Mesenchymal stem cell (in vitro differentiated cells and primary cell): ENCODE measurements at places on chromosomes 4 and X.
A peak's percentile ranks its signal among the peaks of the same experiment; 100 is the strongest.

GRCh38 chrX:124257924-124258702 is 74.3 kb upstream of the TEX13D start:
- H3K27me3 ChIP-seq: no peaks in the 10 kb centered on the region
- H3K4me1 ChIP-seq: no peaks in the 10 kb centered on the region
- H3K36me3 ChIP-seq: no peaks in the 10 kb centered on the region
- DNase-seq: no peak
- H3K4me3 ChIP-seq: no peak overlapping the region
- no peak overlapping the region for H3K27ac ChIP-seq

DNA sequence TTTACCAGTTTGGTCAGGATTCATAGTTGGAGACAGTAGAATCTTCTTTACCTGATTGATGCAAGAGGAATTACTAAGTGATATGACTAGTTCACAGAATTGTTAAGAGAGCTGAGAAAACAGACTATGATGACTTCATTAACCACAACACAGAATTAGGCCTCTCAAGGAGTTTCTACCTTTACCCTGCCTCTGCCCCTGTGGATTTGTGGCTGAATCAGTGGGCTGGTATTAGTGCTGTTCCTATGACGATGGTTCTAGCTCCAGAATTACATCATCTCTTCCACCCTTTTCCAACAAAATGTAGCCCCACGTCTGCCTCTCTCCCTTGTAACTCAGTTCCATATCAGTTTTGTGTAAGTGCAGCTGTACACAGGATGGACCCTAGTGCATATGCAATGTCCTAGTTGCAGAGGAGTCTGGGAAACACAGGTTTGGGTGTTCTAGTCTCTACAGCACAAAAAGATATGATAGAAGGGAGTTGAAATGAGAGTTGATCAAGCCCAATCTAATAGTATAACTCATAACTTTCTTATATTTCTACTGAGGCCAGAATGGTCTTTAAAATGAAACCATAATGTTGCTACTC is 99.3 kb downstream of the ANXA5 start:
- H3K4me1 ChIP-seq: peaks cover 5% of the 10 kb centered on the region
- no peak overlapping the region for H3K4me3 ChIP-seq
- no peak overlapping the region for H3K27ac ChIP-seq
- no peak for DNase-seq
- H3K27me3 ChIP-seq: no peaks in the 10 kb centered on the region

- H3K4me3 ChIP-seq: no peak overlapping the region
- DNase-seq: no peak
- H3K4me1 ChIP-seq: no peaks in the 10 kb centered on the region
- no peaks in the 10 kb centered on the region for H3K36me3 ChIP-seq
- H3K27ac ChIP-seq: no peak overlapping the region
Observed at GRCh38 chr4:154119317-154119716, 330.4 kb upstream of the SFRP2 start.

DNA sequence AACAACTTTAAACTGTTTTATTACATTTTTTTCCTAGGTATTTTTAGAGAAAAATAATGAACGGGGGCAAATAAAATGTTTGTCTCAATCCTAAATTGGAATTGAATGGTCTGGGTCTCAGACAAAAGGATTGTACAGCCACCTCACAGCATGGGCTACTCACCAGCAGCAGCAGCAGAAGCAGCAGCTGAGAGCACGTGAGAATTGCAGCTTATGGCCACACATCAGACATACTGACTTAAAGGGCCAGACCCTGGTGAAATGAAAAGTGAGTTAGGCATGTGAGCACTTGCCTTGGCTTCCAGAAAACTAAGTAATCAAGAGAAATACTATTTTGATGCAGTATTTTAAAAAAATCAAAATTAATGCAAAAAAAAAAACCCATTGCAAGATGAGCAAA is 56.6 kb downstream of the AASDH start:
- no peak overlapping the region for H3K4me3 ChIP-seq
- H3K27me3 ChIP-seq: no peaks in the 10 kb centered on the region
- H3K27ac ChIP-seq: no peak overlapping the region
- peaks cover 2% of the 10 kb centered on the region for H3K4me1 ChIP-seq
- peak; percentile 11 for DNase-seq

GRCh38 chr4:6492027-6492590 is 19.7 kb upstream of the PPP2R2C start:
- no peaks in the 10 kb centered on the region for H3K4me1 ChIP-seq
- H3K27ac ChIP-seq: no peak overlapping the region
- no peak for DNase-seq
- no peaks in the 10 kb centered on the region for H3K36me3 ChIP-seq
- no peak overlapping the region for H3K4me3 ChIP-seq

GRCh38 chrX:97843200-97843811 is 959.6 kb downstream of the RPA4 start:
- H3K4me1 ChIP-seq: no peaks in the 10 kb centered on the region
- H3K27ac ChIP-seq: no peak overlapping the region
- H3K4me3 ChIP-seq: no peak overlapping the region
- no peak for DNase-seq

- H3K27me3 ChIP-seq: peaks cover 3% of the 10 kb centered on the region
- no peaks in the 10 kb centered on the region for H3K4me1 ChIP-seq
- H3K36me3 ChIP-seq: no peaks in the 10 kb centered on the region
- no peak overlapping the region for H3K27ac ChIP-seq
- no peak overlapping the region for H3K4me3 ChIP-seq
Observed at GRCh38 chr4:89914609-89915550, 20.2 kb downstream of the MMRN1 start.

- no peak overlapping the region for H3K4me3 ChIP-seq
- peak; percentile 12 for DNase-seq
- H3K27me3 ChIP-seq: peaks cover 33% of the 10 kb centered on the region
- no peaks in the 10 kb centered on the region for H3K4me1 ChIP-seq
Observed at GRCh38 chrX:39152106-39152649, 350.9 kb downstream of the MID1IP1 start.

DNA sequence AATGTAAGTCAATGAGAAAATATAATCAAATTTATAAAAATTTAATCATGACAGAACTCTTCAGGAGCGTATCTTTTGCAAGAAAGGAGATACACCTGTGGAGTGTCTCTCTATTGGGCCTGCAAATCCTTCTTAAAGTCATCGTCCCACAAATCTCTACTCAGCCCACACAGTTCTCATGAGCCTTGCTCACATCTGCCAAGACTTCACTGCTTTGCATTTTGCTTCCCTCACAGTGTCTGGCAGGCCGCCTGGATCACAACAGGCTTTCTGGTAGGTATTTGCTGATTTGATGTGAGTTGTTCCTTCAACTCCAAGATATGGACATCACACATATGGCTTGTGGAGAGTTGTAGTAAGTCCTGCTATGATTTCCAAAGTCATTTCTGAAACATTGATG is 183.1 kb upstream of the ARX start:
- DNase-seq: no peak
- H3K27me3 ChIP-seq: no peaks in the 10 kb centered on the region
- no peaks in the 10 kb centered on the region for H3K36me3 ChIP-seq
- H3K27ac ChIP-seq: no peak overlapping the region

GRCh38 chr4:147739239-147739823 is 7.4 kb downstream of the ARHGAP10 start:
- no peaks in the 10 kb centered on the region for H3K36me3 ChIP-seq
- H3K4me1 ChIP-seq: peaks cover 8% of the 10 kb centered on the region
- H3K27me3 ChIP-seq: no peaks in the 10 kb centered on the region

DNA sequence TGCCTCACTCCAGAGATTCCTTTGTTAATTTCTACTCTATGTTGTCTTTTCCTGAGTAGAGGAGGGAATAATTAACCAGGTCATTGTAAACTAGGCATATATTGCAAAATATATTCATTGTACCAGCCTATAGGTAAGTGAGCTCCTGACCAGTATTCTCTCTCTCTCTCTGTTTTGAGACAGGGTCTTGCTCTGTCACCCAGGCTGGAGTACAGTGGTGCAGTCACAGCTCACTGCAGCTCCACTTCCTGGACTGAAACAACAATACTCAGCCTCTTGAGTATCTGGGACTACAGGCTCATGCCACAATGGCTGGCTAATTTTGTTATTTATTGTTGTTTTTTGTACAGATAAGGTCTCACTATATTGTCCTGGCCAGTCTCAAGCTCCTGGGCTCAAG is 198.3 kb downstream of the ARAP2 start:
- no peak overlapping the region for H3K27ac ChIP-seq
- DNase-seq: no peak
- H3K4me3 ChIP-seq: no peak overlapping the region
- no peaks in the 10 kb centered on the region for H3K4me1 ChIP-seq
- no peaks in the 10 kb centered on the region for H3K27me3 ChIP-seq

DNA sequence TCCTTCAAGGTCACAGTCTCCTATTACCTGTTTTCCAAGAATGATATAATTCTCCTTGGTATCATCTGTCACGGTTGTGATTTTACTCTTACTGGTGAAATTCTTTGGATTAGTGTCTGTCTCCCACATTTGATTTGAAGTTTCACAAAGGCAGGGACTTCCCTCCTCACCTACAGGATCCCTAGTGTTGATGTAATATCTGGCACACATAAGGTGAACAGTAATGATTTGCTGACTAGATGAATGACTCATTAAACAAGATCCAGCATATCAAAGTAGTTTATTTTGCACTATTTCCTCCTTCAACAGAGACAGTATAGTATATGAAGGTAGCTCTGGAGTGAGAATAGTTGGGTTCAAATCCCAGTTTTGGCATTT is 135.3 kb upstream of the IL1RAPL2 start:
- DNase-seq: no peak
- no peaks in the 10 kb centered on the region for H3K36me3 ChIP-seq
- peaks cover 3% of the 10 kb centered on the region for H3K27me3 ChIP-seq
- no peak overlapping the region for H3K27ac ChIP-seq

DNA sequence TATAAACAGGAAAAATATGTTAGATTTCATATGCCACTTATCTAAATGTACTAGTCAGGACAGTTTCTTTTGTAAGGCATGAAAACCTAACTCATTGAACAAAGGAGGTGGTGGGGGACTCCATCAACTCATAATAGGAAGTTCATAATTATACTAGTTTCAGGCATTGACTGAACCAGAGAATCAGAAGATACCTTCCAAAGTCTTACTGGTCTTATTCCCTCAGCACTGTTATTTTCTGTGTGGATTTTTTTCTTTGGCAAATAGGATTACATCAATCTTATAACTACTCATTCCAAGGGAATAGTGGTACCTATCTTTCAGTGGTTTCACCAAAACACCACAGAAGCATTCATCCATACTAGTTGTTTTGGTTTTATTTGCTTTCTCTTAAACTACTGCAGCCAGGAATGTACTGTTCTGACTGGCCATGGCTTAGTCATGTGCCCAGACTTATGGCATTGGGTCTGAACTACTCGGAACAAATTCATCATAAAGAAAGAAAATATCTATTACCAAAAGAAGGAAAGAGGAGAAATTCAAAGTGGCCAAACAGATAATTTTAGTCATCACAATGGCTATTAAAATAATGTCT is 273.9 kb downstream of the ARAP2 start:
- H3K4me1 ChIP-seq: no peaks in the 10 kb centered on the region
- H3K4me3 ChIP-seq: no peak overlapping the region
- no peaks in the 10 kb centered on the region for H3K36me3 ChIP-seq
- no peaks in the 10 kb centered on the region for H3K27me3 ChIP-seq
- DNase-seq: no peak
- no peak overlapping the region for H3K27ac ChIP-seq

GRCh38 chr4:56148428-56148827 is 199.7 kb downstream of the CEP135 start:
- H3K4me1 ChIP-seq: no peaks in the 10 kb centered on the region
- H3K27ac ChIP-seq: no peak overlapping the region
- H3K36me3 ChIP-seq: no peaks in the 10 kb centered on the region

- peaks cover 48% of the 10 kb centered on the region for H3K36me3 ChIP-seq
- H3K4me3 ChIP-seq: no peak overlapping the region
Observed at GRCh38 chr4:7006411-7006810, 36.8 kb upstream of the TADA2B start.

DNA sequence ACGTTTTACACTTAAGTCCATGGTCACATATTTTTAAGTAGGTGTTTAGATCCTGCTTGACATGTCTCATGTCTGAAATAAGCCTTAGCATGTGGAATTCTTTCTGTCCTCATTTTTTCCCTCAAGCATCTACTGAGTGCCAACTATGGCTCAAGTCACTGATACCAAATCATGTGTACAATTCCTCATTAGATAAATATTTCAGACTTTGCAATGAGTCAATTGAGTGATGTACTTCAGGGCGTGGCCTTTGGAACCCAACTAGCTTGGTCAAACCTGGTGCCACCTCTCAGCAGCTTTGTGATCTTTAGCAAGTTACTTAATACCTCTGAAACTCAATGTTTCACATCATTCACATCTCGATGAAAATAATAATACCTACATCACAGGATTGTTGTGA is 12.6 kb upstream of the JADE1 start:
- H3K27ac ChIP-seq: no peak overlapping the region
- H3K27me3 ChIP-seq: no peaks in the 10 kb centered on the region
- no peak for DNase-seq
- no peaks in the 10 kb centered on the region for H3K36me3 ChIP-seq

DNA sequence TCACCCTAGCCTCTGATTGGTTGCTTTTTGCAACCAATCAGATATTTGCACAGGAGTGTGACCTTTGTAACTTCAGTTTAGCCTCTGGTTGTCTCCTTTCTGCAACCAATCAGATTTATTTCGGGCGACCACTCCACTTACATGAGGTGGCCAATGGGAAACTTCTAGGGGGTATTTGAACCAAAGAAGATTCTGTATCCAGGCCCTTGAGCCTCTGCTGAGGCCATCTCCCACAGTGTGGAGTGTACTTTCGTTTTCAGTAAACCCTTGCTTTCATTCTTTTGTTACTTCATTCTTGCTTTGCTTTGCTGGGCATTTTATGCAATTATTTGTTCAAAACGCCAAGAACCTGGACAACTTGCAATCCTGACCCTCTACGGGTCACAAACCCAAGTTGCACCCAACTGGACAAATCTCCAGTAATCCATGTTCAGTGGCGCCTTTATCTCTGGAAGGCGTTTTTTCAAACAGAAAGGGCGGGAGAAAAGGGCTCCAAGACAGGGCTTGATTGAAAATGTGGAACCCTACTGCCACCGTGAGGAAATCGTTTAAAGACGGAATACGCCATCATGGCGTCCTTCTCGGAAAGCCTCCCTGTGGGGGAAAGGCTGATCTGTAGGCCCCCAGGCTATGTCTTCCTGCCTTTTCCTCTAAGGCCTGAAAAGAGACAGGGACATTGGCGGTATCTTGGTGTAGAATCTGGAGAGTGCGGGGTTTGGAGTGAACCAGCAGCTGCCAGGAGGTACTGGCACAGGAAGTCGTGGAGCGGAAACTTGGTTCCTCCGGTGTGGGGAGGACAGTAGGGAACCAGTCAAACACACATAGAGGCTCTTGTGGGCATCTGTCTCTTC is 184.6 kb downstream of the OR13H1 start:
- no peaks in the 10 kb centered on the region for H3K27me3 ChIP-seq
- no peaks in the 10 kb centered on the region for H3K4me1 ChIP-seq
- H3K27ac ChIP-seq: no peak overlapping the region

DNA sequence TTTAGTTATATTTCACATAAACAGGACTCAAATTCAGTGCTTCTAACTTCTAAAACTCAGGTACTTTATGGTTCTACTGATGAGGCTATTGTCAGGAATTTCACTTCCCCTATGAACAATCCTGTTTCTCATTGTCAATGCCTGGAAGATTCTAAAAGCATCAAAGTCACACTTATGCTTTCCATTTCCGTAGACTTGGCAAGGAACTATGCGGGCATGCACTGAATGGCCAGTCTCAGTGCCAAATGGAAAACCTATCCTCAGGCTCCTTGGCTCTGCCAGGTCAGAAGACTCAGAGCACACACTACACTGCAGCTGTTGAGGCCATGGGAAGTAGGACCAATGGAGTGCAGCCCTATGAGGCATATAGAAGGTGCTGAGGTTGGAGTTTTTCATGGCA is 97.0 kb upstream of the PTPN13 start:
- no peaks in the 10 kb centered on the region for H3K27me3 ChIP-seq
- H3K4me1 ChIP-seq: peaks cover 7% of the 10 kb centered on the region
- no peak for DNase-seq
